Osteoblast (primary cell): ENCODE measurements at places on chromosomes 4 and X. TPM values are rescaled to one million over a fixed set of nuclear protein-coding genes. Genes with fewer than 3 reads are reported as not detected.

The PDZD4 gene
- under 0.01 TPM in 2 replicates for total RNA-seq

The CCDC120 gene
- 1.1 and 1.2 TPM in 2 replicates for total RNA-seq

The EFHC2 gene
- 2.9 and 3.6 TPM in 2 replicates for total RNA-seq

The NAAA gene
- total RNA-seq, result 25.6 and 27.9 TPM in 2 replicates

The NUDT10 gene
- 2.5 and 2.7 TPM in 2 replicates for total RNA-seq

The FRMD7 gene
- total RNA-seq, result 1.1 and 1.5 TPM in 2 replicates

The ATP5ME gene
- total RNA-seq, result 60.8 and 70.4 TPM in 2 replicates

The ARHGAP6 gene
- 2.2 and 5.0 TPM in 2 replicates for total RNA-seq

The GPM6B gene
- total RNA-seq, result 1.1 and 1.8 TPM in 2 replicates

The ARMCX2 gene
- total RNA-seq, result 87.2 and 89.6 TPM in 2 replicates
